ENCODE measurements at places on chromosomes 12 and 14. TPM values are rescaled to one million over a fixed set of nuclear protein-coding genes. Genes with fewer than 3 reads are reported as not detected.

GRCh38 chr12:59708484-59708883 lies 112.7 kb downstream of the SLC16A7 start:
- DNase-seq, result no peak

GRCh38 chr12:124928912-124929530 lies 14.6 kb upstream of the UBC start:
- DNase-seq, result no peak

DNA sequence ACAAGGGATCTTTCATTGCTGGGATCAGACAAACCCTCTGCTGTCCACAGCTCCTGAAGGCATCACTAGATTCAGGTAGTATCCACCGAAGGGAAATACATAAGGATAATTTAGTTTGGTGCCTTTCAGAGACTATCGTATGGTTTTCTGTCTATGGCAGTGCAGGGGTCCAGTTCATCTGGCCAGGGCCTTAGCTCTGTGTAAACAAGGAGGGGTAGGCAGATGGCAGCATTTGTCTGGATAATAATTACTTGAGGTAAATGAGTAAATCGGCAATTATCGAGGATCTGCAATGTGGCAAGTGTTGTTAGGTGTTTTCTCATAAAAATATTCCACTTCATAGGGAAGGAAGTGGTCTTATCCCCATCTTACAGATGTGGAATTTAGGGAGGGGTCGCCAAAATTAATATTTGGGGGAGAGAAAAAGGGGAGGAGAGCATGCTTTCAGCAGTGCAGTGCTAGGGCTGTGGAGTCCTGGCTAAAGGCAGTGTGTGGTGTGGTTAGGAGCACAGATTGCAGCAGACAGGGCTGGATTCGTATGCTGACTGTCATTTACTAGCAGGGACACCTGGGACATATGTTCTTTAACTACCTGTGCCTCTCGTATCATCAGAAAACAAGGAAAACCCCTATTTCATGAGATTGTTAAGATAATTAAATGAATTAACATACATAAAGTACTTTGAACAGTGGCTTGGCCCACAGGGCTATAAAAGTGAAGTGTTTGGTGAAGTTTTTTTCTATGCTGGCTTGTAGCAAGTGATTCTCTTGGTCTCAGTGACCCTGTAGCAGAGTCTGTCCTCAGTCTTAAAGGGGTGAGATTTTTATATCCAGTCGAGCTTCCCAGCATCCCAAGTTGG lies 27.1 kb downstream of the RASSF8 start:
- DNase-seq, result no peak

GCN1 gene
- total RNA-seq, result 30.5 TPM

PMEL gene
- 0.83 TPM for total RNA-seq

DNA sequence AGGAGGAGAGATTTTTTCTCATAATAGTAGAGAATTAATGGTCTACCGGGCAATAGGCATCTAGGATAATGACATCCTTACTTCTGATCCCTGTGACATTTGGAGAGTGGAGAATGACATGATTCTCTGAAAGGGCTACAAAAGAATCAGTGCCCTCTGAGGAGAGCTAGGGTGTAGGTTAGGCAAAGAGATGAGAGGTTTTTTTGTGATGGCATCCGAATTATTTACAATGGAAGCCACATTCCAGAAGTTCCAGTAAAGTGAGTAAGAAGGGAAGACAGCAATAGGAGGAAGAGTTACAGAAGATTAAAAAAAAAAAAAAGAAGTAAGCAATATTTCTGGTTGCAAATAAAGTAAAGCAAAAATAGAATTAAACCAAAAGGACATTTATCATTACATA lies 478.0 kb downstream of the RMST start:
- DNase-seq, result no peak

DNA sequence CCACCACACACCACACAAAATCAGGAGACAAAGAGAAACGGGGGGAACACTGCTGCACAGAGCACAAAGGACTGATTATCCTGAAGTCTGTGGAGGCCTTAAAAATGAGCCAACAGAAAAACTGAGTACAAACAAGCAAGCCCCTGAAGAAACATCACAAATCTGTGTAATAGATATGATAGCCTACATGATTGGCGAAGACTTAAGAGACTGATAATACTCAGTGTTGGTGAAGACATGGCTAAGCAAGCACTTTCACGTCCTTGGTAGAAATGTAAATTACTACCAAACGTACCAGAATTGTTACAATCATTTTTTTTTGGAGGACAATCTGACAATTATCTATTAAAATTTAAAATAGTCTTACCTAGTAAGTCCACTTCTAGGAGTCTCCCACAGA lies 74.6 kb downstream of the NINJ2 start:
- no peak for DNase-seq

FAM186B gene
- 0.46 TPM for total RNA-seq

- no peak for DNase-seq
These were observed 23.5 kb downstream of the FMNL3 start for GRCh38 chr12:49683599-49684309.

- DNase-seq, result peak; percentile 56
These were observed 504 bp downstream of the WNT5B start for GRCh38 chr12:1629338-1630132.

DNA sequence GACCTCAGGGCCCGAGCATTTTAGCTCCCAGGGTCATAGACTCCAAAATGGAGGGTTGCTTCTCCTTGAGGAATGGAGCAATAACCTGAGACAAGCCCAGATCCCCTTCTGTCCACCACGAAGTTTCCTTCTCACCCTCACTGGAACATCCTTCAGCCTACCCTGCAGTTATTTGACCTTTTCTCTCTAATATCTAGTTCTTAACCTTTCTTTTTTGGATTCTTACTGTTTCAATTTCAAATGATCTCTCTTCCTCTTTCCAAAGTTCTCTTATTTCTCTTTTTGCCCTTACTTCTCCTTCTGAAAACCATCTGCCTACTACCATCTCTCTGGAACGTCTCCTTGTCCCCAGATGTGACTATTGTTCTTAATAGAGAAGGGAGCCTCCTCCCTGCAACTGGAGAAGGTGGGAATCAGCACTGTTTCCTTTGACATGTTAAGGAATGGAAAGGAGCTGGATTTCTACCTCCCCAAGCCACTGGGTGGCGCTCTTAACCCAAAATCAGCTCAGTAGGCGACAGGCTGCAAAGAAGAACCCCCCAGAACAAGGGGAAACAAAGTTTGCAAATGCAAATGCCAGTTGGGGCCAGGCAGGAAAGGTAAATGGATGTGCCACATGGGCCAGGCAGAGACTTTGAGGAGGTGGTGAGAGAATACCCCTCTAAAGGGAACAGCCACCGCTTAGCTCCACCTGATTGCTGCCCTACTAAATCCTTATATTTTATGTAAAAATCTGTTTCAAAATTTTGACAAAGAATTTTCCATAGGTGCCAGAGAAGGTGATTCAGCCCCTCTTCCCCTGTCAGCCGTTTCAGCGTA lies 22.4 kb upstream of the PDE1B start:
- peak; percentile 38 for DNase-seq

GRCh38 chr12:86735072-86735471 lies 478.9 kb upstream of the MGAT4C start:
- DNase-seq, result no peak

Measured in Right ventricle myocardium superior (tissue), 1 donor.